Esophagus mucosa (tissue), 1 donor: ENCODE measurements at places on chromosomes 5 and 9. TPM values are rescaled to one million over a fixed set of nuclear protein-coding genes. Genes with fewer than 3 reads are reported as not detected.

DNA sequence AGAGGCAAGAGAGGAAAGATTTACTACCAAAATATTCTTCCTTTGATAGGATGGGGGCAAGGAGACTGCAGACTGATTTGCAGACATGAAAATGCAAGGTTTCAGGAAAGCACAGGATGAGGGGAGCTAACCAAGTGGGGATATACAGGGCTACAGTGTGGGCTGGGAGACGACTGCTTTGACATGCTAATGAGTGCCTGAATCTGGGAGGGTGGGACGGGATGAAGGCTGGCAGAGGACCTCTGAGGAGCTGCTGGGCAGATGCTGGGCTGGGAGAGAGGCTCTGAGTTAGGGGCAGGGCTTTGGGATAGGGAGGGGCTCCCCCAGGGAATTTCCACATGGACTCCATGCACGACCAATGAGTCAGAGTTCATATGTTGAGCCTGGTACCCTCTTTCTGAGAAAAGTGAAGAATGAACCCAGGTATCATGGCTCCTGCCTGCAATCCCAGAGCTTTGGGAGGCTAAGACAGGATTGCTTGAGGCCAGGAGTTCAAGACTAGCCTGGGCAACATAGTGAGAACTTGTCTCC is 4.9 kb upstream of the CPLX2 start:
- no peak for ATAC-seq

DNA sequence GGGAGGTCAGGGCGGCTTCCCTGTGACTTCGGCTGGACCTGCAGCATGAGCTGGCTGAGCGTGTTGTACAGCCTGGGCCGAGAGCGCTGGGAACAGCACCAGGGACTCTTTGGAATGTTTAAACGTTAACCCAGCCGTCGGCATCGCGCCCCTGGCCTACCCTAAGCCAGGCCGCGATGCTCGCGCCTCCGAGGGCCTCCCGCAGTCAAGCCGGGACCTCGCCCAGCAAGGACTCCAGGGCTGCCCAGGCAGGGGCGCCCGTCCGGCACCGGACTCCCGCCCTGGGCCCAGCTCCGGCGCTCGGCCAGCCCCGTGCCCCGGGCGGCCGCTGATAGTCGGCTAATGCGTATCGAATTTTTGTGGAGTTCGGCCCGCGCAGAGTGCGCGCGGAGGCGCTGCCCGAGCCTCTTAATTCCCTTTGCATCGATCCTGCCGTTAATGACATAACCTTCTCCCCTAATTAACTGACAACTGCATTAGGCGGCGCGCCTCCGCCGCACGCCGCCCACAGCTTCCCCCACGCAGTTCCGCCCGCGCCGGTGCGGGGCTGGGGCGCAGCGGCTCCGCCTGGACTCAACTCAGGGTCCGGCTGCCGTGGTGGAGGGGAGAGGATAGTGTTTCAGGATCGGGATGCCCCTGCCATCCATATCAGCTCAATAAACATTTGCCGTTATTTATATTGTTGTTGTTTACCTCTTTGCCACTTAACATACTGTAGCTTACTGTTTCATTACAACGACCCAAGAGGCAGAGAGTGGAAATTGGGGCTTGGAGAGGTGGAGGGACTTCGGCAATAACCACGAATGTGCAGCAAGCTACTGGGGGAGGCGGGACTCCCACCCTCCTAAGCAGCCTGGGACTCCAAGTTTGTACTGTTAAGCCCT is 28.8 kb upstream of the CDC23 start:
- ATAC-seq = peak; percentile 33

- peak; percentile 71 for ATAC-seq
These were observed 13.7 kb downstream of the TRIO start for GRCh38 chr5:14156650-14157492.

GRCh38 chr5:129243039-129243438 is 148.5 kb downstream of the ISOC1 start:
- ATAC-seq = no peak

DNA sequence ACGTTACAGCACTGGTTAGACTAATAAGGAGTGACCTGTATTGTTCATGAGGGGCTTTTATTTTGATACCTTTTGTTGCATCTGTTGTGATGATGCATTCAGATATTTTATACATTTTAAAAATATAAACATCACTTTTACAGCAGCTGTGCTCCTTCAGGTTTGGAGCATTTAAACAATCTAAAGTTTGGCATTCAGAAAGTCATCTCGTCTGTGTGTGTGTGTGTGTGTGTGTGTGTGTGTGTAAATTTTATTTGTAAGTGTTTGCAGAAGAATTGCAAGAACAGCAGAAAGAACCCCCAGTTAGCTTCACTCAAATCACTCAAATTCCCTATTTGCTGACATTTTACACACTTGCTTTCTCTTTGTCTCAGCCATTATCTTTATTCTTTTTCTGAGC is 87.4 kb downstream of the ERCC6L2 start:
- ATAC-seq = no peak

CER1 gene
- total RNA-seq = not detected

THG1L gene
- 10.6 TPM for total RNA-seq

NR4A3 gene
- 0.24 TPM for total RNA-seq

PCDHB11 gene
- 0.44 TPM for total RNA-seq

GPR21 gene
- 0.76 TPM for total RNA-seq

SLIT3 gene
- 3.5 TPM for total RNA-seq

PCDHGA7 gene
- 1.6 TPM for total RNA-seq
